CD4-positive, alpha-beta T cell treated with Interleukin-15 for 4 hours (primary cell): ENCODE measurements at places on chromosomes 5 and 9.

GRCh38 chr5:2432076-2432920 lies 319.2 kb downstream of the IRX2 start:
- no peak for DNase-seq

GRCh38 chr9:134913041-134913712 lies 4.5 kb downstream of the FCN1 start:
- no peak for DNase-seq

- DNase-seq, result no peak
Observed at GRCh38 chr5:160326981-160327380, 14.6 kb upstream of the CCNJL start.

DNA sequence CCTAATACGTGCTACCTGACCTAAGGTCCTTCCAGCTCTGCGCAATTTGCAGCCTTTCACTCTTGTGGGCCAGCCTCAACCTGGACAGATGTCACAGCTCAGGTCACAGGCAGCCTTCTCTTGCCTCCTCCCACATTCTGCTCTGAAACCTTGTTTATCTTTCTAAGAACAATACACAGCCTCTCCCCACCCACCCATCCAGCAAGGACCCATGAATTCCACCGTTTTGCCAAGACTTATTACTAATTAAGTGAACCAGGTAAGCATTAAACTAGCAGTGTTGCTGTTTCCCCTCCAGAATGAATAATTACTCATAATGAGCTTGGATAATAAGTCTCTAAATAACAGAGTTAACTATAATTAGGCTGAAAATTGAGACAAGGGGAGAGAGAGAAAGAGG lies 11.0 kb downstream of the FABP6 start:
- no peak for DNase-seq

DNA sequence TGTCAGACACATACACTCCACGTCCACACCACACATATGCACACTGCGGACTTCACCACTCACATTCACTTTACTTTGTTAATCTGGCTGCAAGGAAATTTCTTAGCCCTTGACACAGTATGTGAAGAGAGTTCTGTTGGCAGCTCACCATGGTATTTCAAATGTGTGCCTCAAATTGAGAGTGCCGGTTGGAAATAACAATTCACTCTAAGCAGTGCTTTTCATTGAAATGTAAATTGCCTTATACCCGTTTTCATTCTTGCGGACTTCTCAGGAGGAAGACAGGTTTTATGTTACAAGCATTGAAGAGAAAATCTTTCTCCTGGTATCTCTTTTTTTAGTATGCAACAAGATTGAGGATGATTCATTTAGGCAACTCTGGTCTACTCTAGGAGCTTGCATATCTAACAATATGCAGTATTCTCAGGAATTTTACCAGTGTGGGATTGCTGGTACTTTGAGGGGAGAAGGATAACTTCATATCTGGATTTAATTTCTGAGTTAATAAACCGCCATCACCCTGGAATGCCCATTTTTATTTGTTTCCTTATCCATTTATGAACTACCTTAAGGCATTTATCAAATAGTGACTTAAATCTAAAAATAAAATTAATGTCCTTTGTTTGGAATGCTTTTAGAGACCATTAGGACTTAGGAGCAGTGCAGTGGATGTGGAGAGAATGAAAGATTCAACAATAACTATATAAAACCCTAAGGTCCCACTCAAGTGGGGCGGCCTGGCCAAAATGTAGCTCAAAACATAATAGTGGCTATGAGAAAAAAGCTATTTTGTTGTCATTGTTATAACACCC lies 87.0 kb downstream of the IQGAP2 start:
- DNase-seq, result no peak

DNA sequence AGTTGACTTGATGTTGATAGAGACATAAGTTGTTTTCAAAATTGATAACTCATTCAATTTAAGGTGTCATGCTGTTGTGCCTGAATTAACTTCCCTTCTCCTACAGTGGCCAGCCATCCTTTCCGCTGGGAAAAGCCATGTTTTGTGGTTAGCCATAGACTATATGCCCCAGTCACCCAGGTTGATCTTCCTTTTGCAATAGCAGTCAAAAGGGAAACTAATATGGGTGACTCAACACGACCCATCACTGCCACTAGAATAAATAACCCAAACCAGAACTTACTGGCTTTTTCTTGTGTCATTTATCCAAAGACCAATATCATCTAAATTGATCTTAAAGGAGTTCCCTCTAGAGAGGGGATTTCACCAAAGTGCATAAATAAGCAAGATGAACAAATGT lies 87.4 kb downstream of the PTCD2 start:
- no peak for DNase-seq

DNA sequence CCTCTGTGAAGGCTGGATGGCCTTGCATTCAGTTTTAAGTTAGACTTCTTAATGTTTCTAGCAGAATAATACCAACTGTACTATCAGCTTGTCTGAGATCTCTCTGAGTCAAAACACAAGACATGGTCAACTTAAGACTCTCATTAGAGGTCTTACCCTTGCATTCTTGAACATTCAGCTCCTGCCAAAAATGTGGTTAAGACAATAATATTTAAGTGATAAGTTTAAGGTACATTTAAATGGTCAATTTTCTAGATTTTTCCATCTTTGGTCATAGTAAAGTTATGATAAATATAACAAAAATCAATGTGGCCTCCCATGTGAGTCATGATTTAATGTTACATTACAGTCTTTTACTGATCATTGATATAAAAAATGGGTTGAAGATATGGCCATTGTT lies 75.0 kb downstream of the NR2F1 start:
- no peak for DNase-seq

DNA sequence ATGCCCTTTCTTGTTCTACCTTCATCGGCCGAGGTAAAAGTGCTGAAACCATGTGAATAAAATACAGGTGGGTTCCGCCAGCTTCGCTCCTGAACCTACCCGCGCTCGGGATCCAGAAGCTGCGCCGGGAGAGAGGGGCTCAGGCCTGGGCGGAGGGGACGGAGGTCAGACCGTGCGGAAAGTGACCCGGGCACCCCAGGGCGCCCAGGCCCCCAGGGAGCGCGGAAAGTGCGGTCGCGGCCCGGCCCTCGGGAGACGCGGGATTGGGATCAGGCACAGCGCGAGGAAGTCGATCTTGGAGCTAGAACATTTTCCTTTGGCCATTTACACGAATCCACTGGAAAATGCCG lies 329 bp downstream of the SYK start:
- DNase-seq, result no peak

DNA sequence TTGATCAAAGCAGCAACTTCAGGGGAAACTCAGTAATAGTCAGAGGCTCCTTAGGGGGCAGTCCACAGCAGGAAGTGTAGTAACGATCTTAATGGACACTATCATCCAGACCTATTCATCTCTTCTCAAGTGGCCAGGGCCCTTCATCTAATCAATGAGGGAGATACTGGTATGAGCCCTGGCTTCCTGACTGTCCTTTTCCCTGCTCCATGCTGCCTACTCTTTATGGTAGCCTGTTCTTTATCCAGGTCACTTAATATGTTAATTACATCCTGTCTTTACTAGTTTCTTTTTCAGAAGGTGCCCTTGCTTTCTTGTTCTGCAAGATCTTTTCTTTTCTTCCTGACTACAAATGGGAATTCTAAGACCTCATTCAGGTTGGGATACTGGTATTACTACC lies 197.1 kb downstream of the CAVIN4 start:
- no peak for DNase-seq

DNA sequence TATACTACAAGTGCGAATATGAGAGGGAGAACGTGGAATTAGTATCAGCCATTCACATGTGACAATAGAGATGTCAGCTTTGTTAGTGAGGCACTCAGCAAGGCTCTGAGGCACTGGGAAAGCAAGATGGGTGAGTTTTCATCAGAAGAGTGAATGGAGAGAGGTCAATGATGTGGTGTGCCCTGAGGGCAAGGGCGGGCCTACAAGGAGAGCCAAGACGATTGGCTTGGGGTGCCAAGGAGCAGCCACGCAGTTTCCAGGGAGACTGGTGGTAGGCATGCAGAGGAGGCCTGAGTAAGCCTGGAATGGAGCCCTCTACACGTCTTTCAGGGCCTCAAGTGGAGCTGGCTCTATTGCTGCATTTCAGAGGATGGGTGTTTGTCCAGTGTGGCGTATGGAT lies 24.7 kb downstream of the BTF3 start:
- DNase-seq, result no peak

DNA sequence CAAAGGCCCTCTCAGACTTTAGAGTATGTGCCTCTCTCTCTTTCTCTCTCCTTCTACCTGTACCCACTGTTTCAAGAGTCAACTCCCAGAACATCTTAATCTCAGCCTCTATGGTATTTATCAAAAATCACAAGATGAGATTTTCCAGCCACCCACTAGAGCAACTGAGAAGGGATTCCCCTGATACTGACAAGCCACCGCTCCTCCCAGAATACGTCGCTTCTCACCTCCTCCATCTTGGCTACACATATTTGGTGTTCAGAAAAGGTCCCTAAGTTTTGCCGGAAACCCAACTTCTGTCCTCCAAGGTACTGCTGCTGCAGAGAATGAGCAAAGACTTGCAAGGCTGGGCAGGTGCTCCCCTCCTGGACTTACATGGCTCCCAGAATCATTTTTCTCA lies 6.1 kb downstream of the GARIN3 start:
- peak; percentile 68 for DNase-seq

GRCh38 chr9:75591972-75592371 lies 298.5 kb upstream of the PCSK5 start:
- no peak for DNase-seq

DNA sequence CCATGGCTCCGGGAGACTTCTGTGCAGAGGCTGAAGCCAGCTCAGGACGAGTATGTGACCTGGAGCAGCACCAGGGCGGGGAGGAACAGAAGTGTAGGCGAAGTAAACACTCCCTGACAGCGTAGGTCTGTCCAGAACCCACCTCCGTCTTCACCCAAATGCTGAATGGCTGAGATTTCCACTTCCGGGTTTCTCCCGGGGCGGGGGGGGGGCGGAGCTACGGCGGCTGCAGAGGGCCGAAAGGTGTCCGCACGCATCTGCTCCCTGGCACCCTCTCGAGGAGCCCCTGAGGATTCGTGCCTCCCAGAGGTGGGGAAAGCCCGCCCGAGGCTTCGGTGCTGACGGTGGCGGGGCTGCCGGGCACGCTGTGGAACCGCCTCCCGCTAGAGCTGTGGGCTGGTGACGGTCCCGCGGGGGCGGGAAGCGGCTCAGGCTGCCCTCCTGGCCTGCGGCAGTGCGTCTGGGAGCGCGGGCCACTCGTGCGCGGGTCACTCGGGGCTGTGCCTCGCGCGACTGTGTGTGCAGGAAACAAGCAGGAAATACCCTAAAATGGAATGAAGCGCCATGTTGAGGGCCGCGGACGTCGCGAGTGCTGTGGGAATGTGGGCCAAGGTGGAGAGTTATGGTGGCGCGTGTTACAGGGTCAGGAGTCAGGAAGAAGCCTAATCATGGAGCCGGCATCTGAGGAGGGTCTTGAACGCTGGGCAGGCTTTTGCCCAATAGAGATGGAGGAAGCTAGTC lies 1425.4 kb downstream of the FOXD4L5 start:
- DNase-seq, result peak; percentile 56

- no peak for DNase-seq
Observed at GRCh38 chr9:36298566-36298965, 40.3 kb upstream of the GNE start.

- no peak for DNase-seq
Observed at GRCh38 chr5:10690460-10691440, 70.3 kb downstream of the DAP start.

GRCh38 chr9:85738509-85738908 lies 3.2 kb downstream of the AGTPBP1 start:
- no peak for DNase-seq

DNA sequence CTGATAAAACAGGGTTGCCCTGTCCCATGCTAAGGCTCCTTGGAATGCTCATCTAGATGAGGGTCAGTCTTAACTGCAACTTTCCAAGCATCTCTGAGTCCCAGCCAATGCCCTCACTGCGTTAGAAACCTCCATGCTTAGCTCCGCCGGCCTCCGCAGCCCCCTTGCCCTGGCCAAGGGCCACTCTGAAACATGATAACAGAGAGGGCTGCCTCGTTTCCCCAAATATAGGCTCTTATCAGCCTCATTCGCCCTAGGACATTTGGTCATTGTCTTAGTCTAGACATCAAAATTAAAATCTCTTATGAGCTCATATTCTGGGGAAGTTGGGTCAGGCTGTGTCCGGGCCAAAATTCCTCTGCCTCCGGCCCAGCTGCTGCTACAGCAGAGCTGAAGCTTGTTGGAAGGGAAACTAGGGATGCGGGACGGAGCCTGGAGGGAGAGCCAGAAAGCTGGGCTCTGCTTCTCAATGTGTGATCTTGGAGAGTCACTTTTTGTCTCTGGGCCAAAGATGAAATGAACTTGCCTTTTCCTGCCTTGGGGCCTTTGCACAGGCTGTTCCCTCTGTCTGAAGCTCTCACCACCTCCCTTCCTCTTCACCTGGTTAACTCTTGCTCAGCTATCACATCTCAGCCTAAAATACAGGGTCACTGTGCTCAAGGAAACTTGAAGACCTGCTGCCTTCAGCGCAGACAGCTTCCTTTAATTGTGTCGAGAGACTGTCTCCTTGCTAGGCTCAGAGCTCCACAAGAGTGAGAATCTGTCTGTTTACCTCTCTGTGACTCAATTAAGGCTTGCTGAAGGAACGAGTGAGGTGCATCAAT lies 191.3 kb downstream of the RGS3 start:
- no peak for DNase-seq

GRCh38 chr9:70603020-70603411 lies 188.6 kb upstream of the KLF9 start:
- no peak for DNase-seq

DNA sequence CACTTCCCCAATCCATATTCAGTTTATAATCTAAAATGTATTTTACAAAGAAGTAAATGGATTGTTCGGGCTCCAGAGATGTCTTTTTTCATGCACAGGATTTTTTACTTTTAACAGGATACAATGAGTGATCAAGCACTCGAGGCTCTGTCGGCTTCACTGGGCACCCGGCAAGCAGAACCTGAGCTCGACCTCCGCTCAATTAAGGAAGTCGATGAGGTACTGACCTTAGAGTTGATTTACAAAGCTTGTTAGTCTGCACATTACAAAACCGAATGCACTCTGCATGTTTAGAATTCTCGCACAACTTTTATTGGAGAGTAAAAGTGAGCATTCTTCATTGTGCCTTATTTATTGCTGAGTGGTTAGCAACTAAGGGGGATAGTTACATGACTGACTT lies 65.2 kb downstream of the ERAP1 start:
- DNase-seq, result no peak

- DNase-seq, result no peak
Observed at GRCh38 chr5:72364951-72365350, 44.8 kb downstream of the PTCD2 start.

DNA sequence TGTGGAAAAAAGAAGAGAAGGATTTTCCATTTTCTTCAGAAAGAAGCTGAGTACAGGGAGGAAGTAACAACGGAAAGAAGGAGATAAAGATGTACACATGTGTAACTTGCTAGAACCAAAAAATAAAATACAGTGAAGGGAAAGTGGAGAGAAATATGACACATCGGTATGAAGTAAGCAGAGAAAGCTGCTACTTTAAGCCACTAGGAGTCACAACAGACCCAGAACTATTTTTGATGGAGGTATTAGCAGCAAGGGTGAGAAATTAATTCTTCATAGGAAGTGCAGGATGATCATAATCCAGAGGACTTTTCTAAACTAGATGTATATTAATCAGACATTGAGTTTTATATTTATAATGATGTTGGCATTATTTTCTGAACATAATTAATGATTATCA lies 88.5 kb downstream of the FAM174A start:
- peak; percentile 50 for DNase-seq

- no peak for DNase-seq
Observed at GRCh38 chr9:114374936-114375335, 12.8 kb downstream of the AKNA start.

- no peak for DNase-seq
Observed at GRCh38 chr9:29066141-29066640, 1492.9 kb upstream of the C9orf72 start.

GRCh38 chr9:100426530-100427365 lies at the start of gene MSANTD3:
Gene MSANTD3 (plus strand): TSS chr9:100427143. CDS start chr9:100441939, 14,796 bp downstream.
- peak; percentile 49 for DNase-seq
